ENCODE measurements at places on chromosomes 4 and X.

GRCh38 chr4:153185331-153185852 is 18.9 kb upstream of the TRIM2 start:
- no peak for DNase-seq

DNA sequence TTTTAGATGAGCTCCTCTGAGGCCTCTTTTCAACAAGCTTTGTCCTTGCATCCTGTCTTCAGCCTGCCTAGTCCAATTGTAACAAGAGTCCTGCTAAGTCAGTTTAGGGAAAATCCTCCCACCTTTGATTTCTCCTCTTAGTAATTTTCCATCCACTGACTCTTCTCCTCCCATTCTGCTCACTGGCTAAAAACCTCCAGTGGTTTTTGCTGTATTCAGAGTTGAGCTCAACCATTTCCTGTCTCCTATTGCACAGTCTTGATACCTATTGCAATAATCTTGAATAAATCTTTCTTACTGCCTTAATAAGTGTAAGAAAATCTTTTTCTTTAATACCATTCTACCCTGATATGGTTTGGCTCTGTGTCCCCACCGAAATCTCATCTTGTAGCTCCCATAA is 117.8 kb upstream of the ENPP6 start:
- no peak for DNase-seq

GRCh38 chrX:56099271-56099670 is 132.9 kb upstream of the KLF8 start:
- no peak for DNase-seq

- no peak for DNase-seq
Observed at GRCh38 chrX:77502951-77503525, 55.8 kb downstream of the FGF16 start.

GRCh38 chr4:96149894-96150293 is 310.0 kb downstream of the PDHA2 start:
- no peak for DNase-seq

- DNase-seq = no peak
Observed at GRCh38 chrX:153944140-153944799, at the start of gene RENBP. RENBP (minus strand) TSS chrX:153944643; CDS start chrX:153944610, 33 bp downstream.

- DNase-seq = no peak
Observed at GRCh38 chrX:111823703-111824102, 52.3 kb upstream of the TRPC5OS start.

DNA sequence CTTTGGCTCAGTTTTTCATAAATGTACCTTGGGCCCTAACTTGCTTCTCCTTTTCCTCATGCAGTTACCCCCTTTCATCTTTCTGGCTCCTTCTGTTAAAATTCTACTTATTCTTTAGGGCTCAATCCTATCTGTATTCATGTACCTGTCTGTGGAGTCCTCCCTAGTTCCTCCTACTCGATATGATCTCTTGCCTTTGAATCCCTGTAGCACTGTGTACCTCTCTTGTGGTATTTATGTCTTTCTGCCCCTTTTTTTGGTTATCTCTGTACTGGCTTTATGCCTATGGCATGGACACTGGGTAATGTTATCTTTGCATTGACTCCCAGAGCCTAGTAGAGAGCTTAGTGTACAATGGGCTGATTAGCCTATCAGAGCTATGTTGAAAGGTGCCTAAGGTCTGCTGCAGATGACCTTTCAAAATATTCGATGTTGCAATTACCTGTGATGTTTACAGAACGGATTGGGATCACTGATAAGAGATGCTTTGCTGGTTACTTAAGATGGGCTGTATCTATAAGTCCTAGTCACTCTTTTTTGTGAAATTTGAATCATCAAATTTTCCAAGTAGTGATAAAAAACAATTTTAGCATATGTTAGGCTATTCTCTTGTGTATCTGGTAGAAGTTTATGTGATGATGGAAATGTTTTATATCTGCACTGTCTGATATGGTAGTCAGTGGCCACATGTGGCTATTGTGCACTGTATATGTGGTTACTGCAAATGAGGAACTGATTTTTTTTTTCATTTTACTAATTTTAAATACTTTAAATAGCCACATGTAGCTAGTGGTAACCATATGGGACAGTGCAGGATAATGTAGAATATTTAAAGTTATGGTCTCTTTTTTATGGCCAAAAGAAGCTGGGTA is 33.5 kb downstream of the TMEM164 start:
- no peak for DNase-seq

DNA sequence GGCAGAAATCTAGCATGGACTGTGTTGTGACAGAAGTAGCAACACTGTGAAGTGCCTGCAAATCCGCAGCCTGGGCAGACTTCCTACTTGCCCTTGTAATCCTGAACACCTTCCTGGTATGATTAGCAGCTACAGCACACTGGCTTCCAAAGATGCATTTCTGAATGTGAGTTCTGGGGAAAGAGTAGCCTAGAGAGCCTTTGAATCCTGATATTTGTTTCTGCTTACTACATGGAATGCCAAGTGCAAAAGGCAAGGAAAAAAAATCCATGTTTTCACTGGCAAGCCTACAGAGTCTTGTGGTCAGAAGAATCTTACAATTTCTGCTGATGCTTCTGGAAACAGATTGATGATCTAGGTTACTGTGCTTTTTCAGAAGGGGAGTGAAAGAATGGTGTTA is 223.7 kb downstream of the COL25A1 start:
- peak; percentile 45 for DNase-seq

DNA sequence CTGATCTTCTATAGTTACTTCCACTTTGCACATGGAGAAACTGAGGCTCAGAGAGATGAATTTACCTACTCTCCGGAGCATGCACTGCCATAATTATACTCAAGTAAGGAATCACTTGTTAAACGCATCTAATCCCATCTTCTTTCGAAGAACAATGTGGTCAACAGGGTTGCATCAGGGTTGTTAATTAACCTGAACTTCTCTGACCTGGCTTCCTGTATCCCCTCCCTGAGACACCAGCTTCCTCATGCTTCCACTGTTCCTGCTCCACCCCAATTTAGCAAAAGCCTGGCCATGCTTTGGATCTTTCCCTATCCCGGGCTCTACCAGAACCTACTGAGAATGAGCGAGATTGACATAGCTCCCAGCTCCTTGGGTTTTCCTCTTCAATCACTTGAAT is 136.7 kb downstream of the SMIM20 start:
- DNase-seq = no peak

GRCh38 chr4:78865451-78865850 is 73.8 kb downstream of the PAQR3 start:
- DNase-seq = no peak

DNA sequence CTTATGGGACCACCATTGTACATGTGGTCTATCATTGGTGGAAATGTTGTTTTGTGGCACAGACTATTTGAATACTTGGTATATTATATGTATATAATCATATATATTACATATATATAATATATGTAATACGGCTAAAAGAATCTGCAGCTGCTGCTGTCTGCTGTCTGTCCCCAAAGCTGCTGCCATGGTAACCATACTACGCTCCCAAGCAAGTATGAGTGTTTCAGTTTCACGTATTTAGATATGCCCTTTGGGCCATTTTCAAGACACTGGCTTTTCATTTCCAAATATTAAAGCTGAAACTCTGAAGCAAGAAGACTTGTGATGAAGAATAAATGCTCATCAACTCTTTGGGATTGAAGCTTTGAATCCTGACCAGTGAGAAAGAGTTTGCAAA is 42.0 kb upstream of the ARSJ start:
- DNase-seq = peak; percentile 57

- no peak for DNase-seq
Observed at GRCh38 chr4:122906859-122907305, 15.5 kb downstream of the NUDT6 start.

- no peak for DNase-seq
Observed at GRCh38 chrX:132022198-132022966, 720 bp upstream of the STK26 start.

GRCh38 chrX:128436397-128437103 is 384.3 kb upstream of the ACTRT1 start:
- DNase-seq = no peak

- DNase-seq = peak; percentile 89
Observed at GRCh38 chr4:151227731-151228130, 49.2 kb upstream of the PRSS48 start.

DNA sequence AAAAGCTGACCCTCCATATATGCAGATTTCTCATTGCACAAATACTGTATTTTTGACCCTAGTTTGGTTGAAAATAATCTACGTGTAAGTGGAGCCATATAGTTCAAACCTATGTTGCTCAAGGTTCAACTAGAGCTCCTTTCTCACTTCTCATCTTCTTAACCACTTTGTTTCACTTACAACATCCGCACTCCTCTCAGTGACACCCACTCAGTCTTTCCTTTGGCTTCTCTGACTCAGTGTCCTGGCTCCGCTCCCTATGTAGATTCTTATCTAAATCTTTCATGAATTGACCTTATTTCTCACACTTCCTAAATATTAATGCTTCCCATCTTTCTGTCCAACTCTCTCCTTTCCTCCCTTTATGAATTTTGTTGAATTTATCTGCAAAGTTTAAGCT is 32.9 kb upstream of the DKK2 start:
- DNase-seq = no peak

DNA sequence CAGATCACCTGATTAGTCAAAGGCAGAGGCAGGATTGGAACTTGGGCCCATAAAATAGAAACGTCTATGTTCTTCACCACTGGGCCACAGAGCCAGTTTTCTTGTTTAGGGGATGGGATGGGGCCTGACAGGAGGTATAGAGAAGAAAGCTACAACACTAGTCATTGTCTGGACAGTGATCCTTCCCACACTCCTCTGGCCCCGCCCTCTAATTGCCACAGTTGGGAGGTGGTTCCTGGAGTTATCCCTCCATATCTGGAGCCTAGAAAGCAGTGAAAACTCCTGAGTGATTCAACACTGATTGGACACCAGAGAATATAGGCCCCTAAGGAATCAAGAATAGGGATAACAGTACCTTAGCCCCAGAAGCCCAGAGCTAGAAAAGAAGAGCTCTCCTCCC is 22.9 kb downstream of the RASL11B start:
- no peak for DNase-seq

GRCh38 chr4:185383451-185383850 is 12.3 kb downstream of the LRP2BP start:
- no peak for DNase-seq

- no peak for DNase-seq
Observed at GRCh38 chr4:19945979-19946380, 305.7 kb upstream of the SLIT2 start.

All from right hindlimb (tissue), 1 donor.